ENCODE measurements at places on chromosomes 12 and 14. TPM values are rescaled to one million over a fixed set of nuclear protein-coding genes. Genes with fewer than 3 reads are reported as not detected.

The MIP gene
- not detected for polyA plus RNA-seq

The C12orf60 gene
- 1.6 TPM for polyA plus RNA-seq

The MMP14 gene
- not detected for polyA plus RNA-seq

The CLEC1B gene
- polyA plus RNA-seq: 3.1 TPM

GRCh38 chr12:6612247-6612646, 5.1 kb upstream of the CHD4 start:
- no peak for DNase-seq

DNA sequence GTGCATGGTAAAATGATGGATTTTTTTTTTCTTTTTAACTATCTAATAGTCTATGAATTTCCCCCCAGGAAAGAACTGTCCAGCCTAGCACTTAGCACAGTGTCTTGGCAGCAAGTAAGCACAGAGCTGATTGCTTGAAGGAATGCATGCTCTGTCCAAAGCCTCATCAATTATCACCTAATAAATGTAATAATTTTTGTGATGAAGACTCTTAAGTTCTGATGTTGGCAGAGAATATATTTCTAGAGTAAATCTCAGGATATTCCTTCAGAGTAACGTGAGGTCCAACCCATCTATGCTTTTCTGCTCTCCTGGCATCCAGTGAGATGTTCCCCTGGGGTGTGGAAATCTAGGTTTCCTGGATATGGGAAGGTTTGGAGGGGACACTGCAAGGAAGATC, 152.4 kb downstream of the TMX1 start:
- DNase-seq: no peak

DNA sequence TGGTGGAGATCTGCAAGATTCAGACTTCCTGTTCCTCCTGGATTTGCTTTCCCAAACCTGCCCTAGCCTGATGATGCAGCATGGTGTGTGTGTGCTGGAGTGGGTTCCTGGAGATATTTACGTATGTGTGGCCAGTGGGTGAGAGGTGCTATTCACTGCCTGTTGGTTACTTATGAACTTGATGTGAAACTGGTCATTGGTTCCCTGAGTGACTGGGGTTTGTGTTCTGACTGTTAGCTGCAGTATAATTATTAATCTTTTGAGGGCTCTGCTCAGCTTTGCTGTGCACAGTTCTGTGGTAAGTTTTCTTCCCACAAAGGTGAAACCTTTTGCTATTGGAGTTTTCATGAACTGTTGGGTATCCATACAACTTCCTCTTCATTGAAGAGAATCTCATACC, 541.8 kb upstream of the FBXO33 start:
- no peak for DNase-seq

- DNase-seq: no peak
Observed at GRCh38 chr14:94486883-94487282, 10.9 kb upstream of the SERPINA9 start.

DNA sequence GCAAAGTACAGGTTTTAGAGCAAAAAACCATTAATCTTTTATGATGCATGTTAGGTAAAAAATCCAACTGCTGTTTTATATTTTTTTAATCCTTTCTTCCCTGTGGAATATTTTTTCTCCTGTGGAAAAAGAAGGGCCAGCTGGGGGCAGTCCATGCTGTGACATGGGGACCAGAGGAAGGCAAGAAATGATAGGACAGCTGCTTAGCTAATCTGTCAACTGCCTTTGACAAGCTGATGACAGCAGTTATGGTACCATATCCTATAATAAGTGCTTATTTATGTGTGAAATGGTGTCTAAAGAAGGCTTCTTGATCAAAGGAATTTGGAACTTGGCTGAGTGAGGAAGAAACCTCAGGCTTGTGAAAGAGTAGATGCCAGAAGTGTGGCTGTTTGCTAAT, 452.4 kb upstream of the NOVA1 start:
- no peak for DNase-seq

DNA sequence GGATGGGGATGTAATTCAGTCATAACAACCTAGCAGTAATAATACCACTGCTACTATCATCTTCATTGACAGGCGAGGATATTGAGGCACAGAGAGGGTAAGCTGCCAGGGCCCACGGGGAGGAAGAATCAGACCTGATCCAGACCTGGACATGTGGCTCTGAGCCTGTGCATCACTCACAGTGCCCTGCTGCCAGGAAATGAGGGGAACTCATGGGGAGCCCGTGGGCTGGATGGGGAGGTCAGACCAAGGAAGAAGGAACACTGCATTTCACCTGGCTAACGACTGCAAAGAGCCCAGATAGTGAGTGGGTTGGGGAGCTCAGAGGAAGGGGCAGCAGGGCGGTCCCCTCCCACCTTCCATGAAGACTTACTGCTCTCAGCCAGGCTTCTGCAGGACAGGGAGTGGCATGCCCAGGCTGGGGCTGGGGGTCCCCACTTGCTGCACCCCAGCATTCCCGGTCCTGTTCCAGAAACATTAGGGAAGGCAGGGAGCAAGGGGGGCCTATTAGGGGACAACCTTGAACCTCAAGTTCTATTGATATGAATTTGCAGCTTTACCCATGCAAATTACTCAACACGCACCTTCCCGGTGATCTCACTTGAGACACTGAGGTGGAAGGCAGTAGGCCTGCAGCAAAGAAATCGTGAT, 37.7 kb downstream of the CALM1 start:
- no peak for DNase-seq

GRCh38 chr12:130879212-130879686, 7.4 kb downstream of the RAN start:
- peak; percentile 69 for DNase-seq

DNA sequence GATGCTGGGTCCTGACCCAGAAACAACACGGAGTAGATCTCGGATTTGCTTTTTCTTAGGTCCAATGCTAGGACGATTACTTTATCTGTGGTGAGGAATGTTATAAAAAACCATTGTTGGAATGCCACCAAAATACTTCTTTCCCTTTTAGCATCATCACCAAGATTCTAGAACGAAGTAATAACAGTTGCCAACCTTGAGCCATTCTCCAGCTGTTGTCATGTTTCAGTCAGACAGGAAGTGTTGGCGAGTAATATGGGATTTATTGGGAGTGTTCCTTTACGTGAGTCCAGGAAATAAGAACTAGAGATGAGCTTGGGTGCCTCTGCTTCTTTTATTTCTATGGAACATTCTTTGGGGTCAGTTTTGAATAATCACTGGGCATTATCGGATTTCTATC, 892.9 kb downstream of the DIO2 start:
- DNase-seq: no peak

- no peak for DNase-seq
Observed at GRCh38 chr14:105333613-105334364, 19.2 kb downstream of the PACS2 start.

DNA sequence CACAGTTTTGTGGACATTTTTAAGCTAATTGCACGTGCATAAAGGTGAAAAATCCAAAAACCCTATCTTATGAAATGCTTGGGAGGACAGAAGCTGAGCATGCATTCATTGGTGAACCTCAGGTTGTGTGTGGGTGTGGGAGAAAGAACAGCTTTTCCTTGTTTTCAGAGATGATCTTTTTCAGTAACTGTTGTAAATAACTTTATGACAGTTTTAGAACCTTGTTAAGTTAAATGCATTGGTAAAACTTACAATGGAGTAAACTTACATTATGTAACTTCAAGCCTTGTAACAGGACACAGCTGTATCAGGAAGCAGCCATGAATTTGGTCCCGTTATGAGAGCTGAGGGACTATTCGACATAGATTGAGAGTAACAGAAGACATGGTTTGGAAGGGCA, 587.4 kb downstream of the GALC start:
- DNase-seq: no peak

All from naive B cell (primary cell).